Muscle of leg (tissue), 16 donors: ENCODE measurements at places on chromosomes 12 and 14. TPM values are rescaled to one million over a fixed set of nuclear protein-coding genes. Genes with fewer than 3 reads are reported as not detected.

AHNAK2 gene
- polyA plus RNA-seq, result 23.0 TPM

GPR68 gene
- 0.42 TPM for polyA plus RNA-seq

CALCOCO1 gene
- polyA plus RNA-seq, result 70.1 TPM

MYO1H gene
- polyA plus RNA-seq, result 0.07 TPM

DNA sequence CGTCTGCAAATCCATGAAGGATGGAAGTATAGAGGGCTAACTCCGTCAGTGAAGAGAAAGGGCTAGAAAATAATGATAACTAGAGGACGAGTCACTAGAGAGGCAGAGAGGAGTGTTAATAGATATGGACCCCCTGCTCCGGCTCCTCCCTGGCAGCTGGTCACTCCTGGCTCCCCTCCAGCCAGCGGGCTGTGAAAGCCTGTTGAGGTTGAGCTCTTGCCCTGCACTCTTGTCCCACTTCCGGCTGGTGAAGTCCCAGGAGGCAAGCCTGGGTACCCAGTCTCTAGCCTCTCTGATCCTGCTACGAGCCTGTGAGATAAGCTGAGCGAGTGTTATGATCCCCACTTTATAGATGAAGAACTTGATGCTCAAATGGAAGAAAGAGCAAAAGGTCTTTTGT is 90.3 kb downstream of the RFX4 start:
- peaks cover 13% of the 10 kb centered on the region for H3K4me1 ChIP-seq
- H3K27ac ChIP-seq, result no peak overlapping the region
- peaks cover 3% of the 10 kb centered on the region for H3K27me3 ChIP-seq
- H3K4me3 ChIP-seq, result no peak overlapping the region

DNA sequence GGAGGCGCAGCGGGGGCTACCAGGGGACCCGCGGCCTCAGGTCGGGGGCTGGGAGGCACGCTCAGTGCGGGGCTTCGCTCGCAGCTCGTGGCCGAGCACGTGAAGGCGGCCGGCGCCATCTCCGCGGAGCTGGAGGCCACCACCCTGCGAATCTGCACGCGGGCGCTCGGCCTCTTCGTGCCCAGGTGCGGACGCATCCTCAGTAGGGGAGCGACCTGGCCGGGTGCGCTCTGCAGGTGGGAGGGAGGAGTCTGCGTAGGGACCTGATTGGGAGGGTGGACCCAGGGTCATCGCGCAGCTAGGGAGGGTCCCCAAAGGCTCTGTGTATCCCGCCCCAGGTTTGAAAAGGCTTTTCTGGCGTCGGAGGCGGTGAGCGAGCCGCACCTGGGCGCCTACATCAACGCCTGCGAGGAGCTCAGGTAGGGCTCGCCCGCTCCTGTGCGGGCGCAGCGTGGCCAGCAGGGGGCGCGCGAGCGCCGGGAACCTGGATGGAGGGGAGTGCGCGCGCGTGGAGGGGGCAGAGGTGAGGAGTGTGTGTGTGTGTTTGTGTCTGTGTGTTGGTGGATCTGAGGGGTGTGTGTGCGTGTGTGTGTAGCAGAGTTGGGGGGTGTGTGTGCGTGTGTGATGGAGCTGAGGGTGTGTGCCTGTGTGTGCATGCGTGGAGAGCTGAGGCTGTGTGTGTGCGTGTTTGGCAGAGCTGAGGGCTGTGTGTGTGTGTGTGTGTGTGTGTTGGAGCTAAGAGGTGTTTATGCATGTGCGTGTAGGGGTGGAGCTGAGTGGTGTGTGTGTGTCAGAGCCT is 10.3 kb downstream of the EXOC3L4 start:
- peaks cover 55% of the 10 kb centered on the region for H3K27me3 ChIP-seq
- H3K4me3 ChIP-seq, result no peak overlapping the region
- DNase-seq, result peak; percentile 68
- no peak overlapping the region for H3K27ac ChIP-seq
- H3K36me3 ChIP-seq, result no peaks in the 10 kb centered on the region

DNA sequence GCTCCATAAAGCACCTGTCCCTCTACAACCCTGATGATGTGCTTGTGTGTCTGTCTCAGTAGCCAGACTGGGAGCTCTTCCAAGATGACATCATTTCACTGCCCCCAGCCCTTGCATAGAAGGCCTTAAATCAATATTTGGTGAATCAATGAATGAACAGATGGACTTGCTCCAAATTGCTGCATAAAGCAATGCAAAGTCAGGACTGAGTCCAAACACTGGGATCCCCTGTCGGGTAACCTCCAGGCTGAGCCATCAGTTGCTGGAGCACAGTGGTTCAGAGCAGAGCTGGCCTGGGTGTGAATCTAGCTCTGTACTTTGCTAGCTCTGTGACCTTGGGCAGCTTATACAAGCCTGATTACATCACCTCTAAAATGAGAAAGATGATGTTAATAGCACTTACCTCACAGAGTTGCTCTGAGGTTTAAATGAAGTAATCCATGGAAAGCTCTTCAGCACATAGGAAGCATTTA is 120.3 kb upstream of the VASH1 start:
- H3K27ac ChIP-seq, result no peak overlapping the region
- no peaks in the 10 kb centered on the region for H3K27me3 ChIP-seq
- no peak overlapping the region for H3K4me3 ChIP-seq
- peaks cover 10% of the 10 kb centered on the region for H3K4me1 ChIP-seq
- DNase-seq, result peak; percentile 80
- H3K36me3 ChIP-seq, result no peaks in the 10 kb centered on the region

GRCh38 chr12:104475271-104475670 is 18.5 kb downstream of the CHST11 start:
- H3K27me3 ChIP-seq, result no peaks in the 10 kb centered on the region
- H3K4me3 ChIP-seq, result no peak overlapping the region
- no peaks in the 10 kb centered on the region for H3K36me3 ChIP-seq
- DNase-seq, result no peak

GRCh38 chr14:75634848-75635247 is 25.8 kb downstream of the ERG28 start:
- no peaks in the 10 kb centered on the region for H3K27me3 ChIP-seq
- no peak overlapping the region for H3K27ac ChIP-seq
- peaks cover 5% of the 10 kb centered on the region for H3K36me3 ChIP-seq

DNA sequence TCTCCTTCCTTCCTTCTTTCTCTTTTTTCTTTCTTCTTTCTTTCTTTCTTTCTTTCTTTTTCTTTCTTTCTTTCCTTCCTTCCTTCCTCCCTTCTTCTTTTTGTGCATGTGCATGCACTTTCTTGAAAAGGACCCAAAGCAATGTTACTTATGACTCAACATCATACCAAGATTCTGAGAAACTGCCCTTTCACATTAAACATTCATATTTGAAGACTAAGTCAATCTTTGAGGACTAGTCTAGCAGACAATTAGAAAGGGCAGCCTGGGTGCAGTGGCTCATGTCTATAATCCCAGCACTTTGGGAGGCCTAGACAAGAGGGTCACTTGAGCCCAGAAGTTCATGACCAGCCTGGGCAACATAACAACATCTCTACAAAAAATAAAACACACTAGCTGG is 212.8 kb upstream of the KITLG start:
- no peak for DNase-seq
- no peaks in the 10 kb centered on the region for H3K27me3 ChIP-seq
- no peaks in the 10 kb centered on the region for H3K36me3 ChIP-seq
- H3K4me1 ChIP-seq, result no peaks in the 10 kb centered on the region
- H3K27ac ChIP-seq, result no peak overlapping the region

GRCh38 chr14:72704502-72704901 is 189.4 kb downstream of the DPF3 start:
- no peaks in the 10 kb centered on the region for H3K36me3 ChIP-seq
- no peak overlapping the region for H3K4me3 ChIP-seq
- H3K4me1 ChIP-seq, result peaks cover under 1% of the 10 kb centered on the region

- H3K4me3 ChIP-seq, result no peak overlapping the region
- peaks cover 2% of the 10 kb centered on the region for H3K4me1 ChIP-seq
- H3K27ac ChIP-seq, result peak overlapping the region; percentile 58
- no peaks in the 10 kb centered on the region for H3K27me3 ChIP-seq
Observed at GRCh38 chr12:111937429-111937828, 75.5 kb downstream of the TMEM116 start.

GRCh38 chr14:24399447-24399822 is 632 bp downstream of the NYNRIN start:
- DNase-seq, result no peak
- peaks cover 51% of the 10 kb centered on the region for H3K4me1 ChIP-seq
- H3K36me3 ChIP-seq, result no peaks in the 10 kb centered on the region
- no peaks in the 10 kb centered on the region for H3K27me3 ChIP-seq
- H3K27ac ChIP-seq, result peak overlapping the region; percentile 67

DNA sequence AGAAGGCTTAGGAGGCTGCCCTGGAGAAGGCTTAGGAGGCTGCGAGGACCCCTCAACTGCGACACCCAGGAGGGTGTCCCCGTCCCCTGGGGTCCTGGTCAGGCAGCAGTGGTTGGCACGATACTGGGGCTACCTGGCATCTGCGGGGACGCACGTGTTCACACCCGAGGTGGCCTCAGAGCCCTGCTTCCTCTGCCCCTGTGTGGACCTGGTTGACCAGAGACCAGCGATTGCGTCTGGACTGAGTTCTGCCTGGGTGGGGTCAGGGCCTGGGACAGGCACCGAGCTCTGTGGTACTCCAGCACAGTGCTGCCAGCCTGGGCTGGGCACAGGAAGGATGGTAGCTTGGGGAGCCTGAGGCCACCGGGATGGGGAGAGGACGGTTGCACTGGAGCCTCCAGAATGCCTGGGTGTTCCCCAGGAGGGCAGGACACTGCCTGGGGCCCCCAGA is 735 bp downstream of the ASPG start:
- peaks cover 44% of the 10 kb centered on the region for H3K4me1 ChIP-seq
- peaks cover 53% of the 10 kb centered on the region for H3K27me3 ChIP-seq
- no peak for DNase-seq
- no peak overlapping the region for H3K27ac ChIP-seq
- no peak overlapping the region for H3K4me3 ChIP-seq
- H3K36me3 ChIP-seq, result no peaks in the 10 kb centered on the region

- no peaks in the 10 kb centered on the region for H3K27me3 ChIP-seq
- peak overlapping the region; percentile 65 for H3K4me3 ChIP-seq
- peak overlapping the region; percentile 79 for H3K27ac ChIP-seq
- DNase-seq, result peak; percentile 45
- H3K36me3 ChIP-seq, result peaks cover 10% of the 10 kb centered on the region
Observed at GRCh38 chr12:123971770-123972456, 718 bp downstream of the CCDC92 start.

DNA sequence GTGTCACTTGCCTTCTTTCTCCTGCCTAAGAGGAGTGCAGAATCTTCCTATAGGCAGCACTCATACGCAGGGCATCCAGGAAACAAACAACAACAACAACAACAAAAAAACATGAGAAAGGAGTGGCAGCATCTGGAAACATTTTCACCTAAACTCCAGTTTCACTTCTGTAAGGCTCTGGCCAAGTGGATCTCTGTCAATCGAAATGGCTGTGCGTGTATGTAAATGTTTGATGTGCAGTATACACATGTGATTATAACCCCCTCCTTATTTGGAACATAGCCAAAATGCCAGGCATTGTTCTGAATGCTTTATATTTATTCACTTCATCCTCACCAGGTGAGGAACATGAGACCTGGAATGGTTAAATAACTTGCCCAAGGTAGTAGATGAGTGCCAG is 76.8 kb downstream of the COX16 start:
- H3K4me3 ChIP-seq, result no peak overlapping the region
- no peak for DNase-seq
- H3K27me3 ChIP-seq, result no peaks in the 10 kb centered on the region
- no peaks in the 10 kb centered on the region for H3K36me3 ChIP-seq
